HT1080 (cell line): ENCODE measurements at places on chromosomes 16 and 17.

DNA sequence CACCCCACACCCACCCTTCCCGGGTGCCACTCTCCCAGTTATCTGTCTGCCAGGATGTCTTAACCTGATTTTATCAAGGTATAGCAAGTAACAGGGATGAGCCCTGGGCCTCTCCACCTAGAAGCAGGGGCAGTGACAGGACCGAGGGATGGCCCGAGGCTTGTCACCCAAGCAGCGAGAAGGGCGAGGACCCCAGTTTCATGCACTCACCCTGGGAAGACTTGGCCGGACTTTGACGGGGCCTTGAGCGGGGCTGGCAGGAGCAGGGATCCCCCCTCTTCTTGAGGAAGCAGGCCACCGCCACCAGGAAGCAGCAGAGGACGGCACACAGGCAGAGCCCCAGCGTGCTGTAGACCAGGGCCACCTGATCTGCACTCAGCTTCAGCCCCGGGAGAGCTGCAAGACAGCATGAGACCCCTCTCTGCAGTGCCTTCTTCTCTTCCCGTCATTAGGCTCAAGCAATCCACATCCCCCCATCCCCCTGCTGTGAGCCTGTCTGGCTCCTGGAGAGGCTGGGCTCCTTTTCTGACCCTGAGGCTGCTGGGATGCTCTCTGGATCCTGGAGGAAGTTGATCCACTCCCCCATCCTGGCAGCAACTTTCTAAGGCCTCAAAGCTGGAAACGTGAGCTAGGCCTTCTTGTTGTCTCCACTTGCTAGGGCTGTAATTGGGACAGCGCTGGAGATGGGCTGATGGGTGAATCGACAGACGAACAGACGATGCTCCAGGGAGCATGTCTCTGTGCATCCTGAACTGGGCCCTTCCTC is 31.6 kb downstream of the TNFRSF13B start:
- no peak for DNase-seq

- DNase-seq: no peak
Observed at GRCh38 chr16:52320930-52321439, 226.0 kb downstream of the TOX3 start.

DNA sequence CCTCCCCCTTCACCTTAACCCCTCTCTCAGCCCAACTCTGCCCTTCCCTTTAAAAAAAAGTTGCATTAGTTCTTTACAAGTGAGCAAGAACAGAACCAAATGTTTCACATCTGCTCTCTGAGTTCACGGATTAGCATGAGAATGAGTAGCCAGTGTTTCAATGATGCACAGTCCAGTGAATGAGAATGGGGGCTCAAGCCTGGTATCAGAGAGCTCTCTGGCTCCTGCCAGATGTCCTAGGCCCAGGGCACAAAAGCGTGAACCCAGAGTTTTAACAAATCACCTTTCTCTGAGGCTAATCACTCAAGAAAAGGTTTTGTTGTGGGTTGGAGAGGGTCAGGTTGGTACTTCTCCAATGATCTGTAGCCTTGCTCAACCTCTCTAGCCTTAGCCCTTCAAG is 41.5 kb upstream of the HS3ST3A1 start:
- no peak for DNase-seq

- DNase-seq: no peak
Observed at GRCh38 chr17:52524096-52524637, 365.7 kb upstream of the CA10 start.

- no peak for DNase-seq
Observed at GRCh38 chr16:74991593-74992403, 6.9 kb upstream of the WDR59 start.

DNA sequence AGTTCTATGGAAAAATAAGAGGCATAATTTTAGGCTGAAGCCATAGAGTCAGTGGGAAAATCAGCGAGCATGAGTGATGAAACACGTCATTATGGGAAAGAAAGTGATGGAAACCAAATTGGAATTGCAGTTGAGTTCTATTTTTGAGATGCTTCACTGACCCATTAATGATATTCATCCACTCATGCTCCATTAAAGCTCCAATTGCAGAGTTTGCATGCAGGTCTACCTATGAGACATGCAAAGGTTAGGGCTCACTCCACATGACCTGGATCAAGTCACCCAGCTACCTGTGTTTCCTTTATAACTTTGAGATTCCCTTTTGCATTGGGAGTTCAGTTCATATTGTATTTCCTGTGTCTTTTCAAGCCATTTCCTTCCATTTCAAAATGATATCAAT is 8.0 kb upstream of the KRTAP2-4 start:
- no peak for DNase-seq

- no peak for DNase-seq
Observed at GRCh38 chr17:40124279-40125141, 2.7 kb downstream of the MSL1 start.

DNA sequence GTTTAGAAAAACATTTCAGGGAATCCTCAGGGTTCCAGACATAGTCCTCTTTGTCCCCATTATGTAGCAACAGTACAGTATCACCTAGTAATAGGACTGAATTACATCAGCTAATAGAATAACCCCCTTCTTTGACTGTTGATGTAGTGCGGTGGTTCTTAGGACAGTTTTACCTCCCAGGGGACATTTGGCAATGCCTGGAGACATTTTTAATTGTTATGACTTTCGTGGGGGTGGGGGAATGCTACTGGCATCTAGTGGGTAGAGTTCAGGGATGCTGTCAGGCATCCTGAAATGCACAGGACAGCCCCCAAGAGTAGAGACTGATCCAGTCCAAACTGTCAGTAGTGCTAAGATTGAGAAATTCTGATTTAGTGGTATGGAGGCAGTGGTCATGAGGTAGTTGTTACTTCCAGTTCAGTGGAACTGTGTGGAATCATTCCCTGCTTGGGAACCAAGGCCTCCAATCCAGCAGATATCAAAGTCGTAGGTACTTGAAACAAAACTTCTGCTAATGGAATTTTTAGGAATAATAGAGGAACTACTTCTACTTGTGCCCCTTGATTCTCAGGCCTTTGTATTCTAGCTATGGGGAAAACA is 20.3 kb downstream of the NF1 start:
- no peak for DNase-seq

DNA sequence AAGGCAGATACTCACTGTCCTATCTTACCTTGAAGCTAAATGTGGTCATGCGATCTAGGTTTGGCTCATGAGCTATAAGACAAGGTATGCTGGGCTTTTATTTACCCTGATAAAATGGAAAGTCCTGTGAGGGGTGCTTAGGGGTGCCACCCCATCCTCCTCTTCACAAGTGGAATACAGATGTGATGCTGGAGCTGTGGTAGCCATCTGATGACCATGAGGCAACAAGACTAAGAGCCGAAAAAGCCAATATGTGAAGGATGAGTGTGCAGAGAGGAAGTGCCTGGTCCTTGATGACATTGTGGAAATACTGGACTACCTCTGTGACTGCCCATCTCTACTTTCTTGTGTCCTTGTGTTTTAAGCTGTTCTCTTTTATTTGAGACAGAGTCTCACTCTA is 58.1 kb upstream of the TMC5 start:
- DNase-seq: no peak

GRCh38 chr16:55592306-55592705 is 25.8 kb downstream of the CAPNS2 start:
- no peak for DNase-seq

DNA sequence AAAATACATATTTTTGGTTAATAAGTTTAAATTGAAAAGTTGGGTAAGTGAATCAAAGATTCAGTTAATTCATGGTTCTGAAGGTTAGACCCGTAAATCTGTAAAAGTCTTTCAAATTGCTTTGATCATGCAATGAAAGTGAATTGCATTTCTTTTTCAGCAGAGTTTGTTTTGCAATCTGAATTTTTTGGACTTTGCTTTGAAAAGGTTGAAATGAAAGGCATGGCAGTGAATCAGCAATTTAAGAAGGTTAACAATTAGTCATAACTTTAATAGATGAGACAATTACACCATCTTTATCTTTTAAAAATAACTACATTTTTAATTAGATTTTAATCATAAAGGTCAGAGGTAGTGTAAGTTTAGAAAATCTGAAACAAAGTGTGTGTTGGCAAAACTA is 310.9 kb upstream of the KCNJ16 start:
- DNase-seq: no peak

- DNase-seq: peak; percentile 10
Observed at GRCh38 chr17:12667299-12667958, 1.7 kb downstream of the MYOCD start.

GRCh38 chr16:67183-67791 is 5.1 kb downstream of the RHBDF1 start:
- DNase-seq: no peak

DNA sequence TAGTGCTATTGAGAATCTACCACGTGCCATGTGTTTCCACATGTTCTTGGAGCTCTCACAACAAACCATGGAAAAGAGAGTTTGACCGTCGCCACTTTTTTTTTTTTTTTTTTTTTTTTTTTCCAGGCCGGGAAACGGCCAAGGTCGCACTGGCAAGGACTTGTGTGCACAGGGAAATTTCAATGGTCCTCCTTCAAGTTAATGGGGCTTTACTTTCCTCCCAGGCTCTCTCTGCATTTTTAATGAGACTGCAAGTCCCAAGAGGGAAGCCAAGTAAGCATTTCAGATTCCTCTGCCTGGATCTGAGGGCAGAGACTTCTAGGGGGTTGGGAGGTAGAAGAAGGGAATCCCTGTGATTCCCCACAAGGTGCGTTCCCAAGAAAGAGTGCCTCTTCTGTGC is 94.7 kb upstream of the MPHOSPH6 start:
- no peak for DNase-seq

DNA sequence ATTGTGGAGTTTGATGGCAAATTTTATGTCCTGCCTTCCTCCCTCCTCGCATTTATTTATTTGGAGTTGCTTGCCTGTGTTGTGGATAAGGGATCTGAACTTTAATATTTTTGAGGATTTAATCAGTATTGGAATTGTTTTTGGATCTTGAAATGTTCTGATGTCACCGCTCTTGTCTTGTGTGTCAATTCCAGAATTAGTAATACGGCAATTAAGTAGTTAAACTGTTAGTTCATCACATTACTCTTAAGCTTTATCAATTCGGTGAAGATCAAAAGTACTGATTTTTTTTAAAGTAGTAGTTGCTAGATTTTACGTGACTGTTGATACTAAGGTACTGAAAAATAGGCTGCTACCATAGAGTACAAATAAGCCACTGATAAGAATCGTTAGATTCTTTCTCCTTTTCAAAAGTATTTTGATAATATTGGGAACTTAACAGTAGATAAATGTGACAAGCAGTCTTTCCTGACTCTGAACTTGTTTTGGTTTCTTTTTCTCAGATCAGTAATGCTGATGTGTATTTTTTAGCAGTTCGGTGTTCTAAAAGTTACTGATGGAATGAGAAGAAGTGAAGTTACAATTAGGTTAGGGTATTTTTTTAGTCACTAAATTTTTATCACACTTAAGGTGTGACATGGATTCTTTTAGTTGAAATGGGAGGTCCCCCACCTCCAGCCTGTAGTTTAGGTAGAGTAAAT is 2.0 kb downstream of the RBBP6 start:
- DNase-seq: no peak

DNA sequence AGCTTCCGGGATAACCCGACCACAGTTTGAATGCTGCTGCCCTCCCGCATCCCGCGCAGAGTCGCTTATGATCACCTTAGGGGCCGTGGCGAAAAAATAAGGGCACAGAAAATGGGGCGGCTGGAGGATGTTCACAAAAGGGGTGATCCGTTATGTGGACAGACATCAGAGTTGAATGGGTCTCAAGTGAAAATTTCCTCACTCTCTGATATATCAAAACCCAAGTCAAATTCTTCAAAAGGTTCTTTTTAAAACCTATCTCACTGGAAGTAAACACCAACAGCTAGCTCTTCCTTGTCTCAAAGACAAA is 400 bp upstream of the CEP112 start:
- no peak for DNase-seq

DNA sequence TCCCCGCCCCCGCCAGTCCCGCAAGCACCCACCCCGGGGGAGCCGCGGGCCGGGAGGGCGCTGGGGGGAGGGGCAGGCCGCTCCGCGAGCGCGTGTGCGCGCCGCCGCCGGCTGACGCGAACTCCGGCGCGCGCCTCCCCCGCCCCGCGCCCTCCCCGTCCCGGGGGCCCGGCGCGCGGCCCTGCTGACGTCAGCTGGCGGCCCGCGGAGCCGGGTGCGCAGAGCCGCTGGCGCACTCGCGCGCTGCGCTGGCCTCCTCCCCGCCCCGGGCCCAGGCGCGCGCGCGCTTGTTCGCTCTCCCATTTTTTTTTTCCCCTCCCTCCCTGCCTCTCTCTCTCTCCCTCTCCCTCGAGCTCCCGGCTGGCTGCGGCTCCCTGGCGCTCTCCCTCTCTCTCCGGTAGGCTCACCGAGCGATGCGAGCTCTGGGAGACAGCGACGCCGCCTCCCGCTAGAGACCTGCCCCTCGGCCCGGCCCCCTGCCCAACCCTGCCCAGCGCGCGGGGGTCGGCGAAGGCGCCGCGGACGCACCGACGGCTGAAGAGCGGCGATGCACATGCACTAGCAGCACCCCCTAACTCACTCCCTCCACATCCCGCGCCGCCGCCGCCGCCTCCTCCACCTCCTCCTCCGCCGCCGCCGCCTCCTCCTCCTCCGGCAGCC is at the start of gene GNAO1:
GNAO1 (plus strand) TSS at position 334 of the 660 bp plus-strand sequence. CDS start 747 bp downstream, outside the sequence.
- DNase-seq: peak; percentile 46

GRCh38 chr16:66878067-66878466 is 2.2 kb upstream of the PDP2 start:
- DNase-seq: peak; percentile 37

GRCh38 chr17:65598746-65599145 is 37.3 kb upstream of the AXIN2 start:
- DNase-seq: no peak

DNA sequence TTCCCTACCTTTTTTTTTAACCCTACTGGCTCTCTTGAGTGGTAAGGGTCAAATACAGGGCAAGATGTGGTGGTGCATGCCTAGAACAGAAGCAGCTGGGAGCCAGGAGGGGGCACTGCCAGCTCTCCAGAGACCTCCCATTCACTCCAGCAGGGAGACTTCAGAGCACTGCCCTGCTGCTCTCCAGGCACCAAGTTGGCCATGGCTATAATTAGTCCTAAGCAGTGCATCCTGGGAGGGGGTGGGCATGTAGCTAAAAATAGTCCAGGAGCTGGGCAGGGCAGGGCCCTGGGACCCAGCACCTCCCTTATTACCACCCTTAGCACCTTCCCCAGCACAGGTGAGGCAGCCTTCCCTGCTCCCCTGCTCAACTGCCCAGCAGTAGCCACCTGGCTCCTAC is 3.5 kb downstream of the CORO6 start:
- peak; percentile 56 for DNase-seq

DNA sequence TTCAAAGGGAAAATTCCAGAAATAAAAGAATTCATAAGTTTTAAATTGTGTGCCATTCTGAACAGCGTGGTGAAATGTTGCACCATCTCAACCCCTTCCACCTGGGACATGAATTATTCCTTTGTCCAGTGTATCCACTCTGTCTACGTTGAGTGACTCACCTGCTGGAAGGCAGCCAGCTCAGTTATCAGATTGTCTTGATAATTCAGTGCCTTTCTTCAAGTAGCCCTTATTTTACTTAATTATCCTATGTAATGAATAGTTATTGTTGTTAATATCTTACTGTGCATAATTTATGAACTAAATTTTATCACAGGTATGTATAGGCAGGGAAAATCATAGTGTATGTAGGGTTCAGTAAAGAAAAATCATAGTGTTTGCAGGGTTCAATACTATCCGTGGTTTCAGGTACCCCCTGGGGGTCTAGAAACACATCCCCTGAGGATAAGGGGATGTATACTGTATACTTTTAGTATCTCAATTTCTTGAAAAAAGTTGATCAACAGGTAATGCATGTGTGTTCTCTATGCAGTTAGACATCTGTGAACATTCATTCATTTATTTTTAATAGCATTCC is 7.7 kb upstream of the PCTP start:
- DNase-seq: peak; percentile 67

GRCh38 chr16:88673716-88674379 is 11.0 kb upstream of the MVD start:
- DNase-seq: no peak

- no peak for DNase-seq
Observed at GRCh38 chr17:81138500-81138899, 26.8 kb upstream of the PVALEF start.

- peak; percentile 69 for DNase-seq
Observed at GRCh38 chr16:56203052-56203451, 11.8 kb downstream of the GNAO1 start.
